ENCODE measurements at places on chromosomes 11 and 22.
A peak's percentile ranks its signal among the peaks of the same experiment; 100 is the strongest.

DNA sequence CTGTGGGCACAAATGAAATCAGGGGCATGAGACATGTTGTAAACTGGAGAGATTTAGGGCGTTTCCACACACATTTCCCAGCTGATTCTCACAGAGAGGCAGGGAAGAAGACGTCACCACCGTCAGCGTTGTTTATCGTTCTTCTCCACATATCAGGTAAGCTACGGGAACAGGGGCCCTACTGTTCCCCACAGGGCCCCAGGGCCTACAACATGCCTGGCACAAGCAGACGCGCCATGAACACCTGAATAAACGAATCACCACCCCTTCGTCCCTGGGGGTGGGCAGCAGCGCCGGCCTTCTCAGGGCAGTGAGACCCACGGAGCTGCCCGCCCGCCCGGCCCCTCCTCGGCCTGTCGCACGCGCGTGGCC, 342 bp downstream of the EFCAB6 start:
- DNase-seq, result no peak

- no peak for DNase-seq
These were observed 9.4 kb downstream of the PIWIL3 start for GRCh38 chr22:24765166-24765565.

GRCh38 chr22:27874185-27874584, 44.9 kb downstream of the PITPNB start:
- no peak for DNase-seq

DNA sequence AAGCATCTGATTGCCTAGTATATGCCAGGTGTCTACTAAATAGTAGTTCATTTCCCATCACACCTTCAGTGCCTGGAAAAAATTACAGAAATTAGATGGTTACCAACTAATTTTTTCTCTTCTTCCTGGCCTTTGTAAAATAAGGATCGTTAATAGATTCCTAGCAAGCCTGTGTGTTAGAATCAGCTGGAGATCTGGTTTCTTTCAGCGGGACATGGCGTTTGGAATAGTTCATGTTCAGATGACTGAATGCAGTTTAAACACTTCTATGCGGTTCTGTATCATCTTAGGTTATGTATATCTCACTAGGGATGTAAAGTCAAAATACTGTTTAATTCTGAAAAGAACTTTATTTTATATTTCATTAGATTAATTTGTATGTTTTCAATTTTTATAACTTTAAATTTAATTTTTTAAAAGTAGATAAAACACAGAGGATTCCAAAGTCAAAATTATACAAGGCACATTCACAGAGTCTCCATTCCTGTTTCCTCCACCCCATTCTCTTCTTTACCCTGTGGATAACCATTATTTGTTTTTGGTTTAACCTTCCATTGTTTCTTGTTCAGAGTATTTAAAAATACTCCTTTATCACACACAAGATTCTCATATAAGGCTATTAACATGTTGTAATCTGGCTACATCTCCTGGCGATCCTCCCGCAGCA, 132.8 kb downstream of the ATXN10 start:
- DNase-seq, result no peak

- DNase-seq, result peak; percentile 7
These were observed 77.7 kb downstream of the LINC01488 start for GRCh38 chr11:69559181-69559580.

DNA sequence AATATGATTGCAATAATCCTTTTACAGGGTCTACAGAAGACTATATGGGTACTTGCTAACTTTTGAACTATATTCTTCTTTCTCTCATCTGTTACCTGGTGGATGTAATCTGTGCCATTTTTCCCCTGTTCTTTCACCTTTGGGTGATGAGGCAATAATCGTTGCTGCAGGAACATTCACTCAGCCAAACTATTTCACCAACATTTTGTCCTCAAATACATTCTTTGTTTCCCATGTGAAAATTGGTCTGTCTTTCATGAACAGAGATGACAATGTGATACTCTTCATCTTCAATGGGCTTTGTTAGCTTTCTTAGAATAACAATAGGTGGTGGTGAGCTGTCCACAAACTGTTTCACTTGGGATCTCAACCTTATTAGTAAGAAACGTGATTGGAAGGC, 52.1 kb upstream of the CAPRIN1 start:
- no peak for DNase-seq

- DNase-seq, result no peak
These were observed 144.5 kb downstream of the CCDC34 start for GRCh38 chr11:27218421-27219038.

DNA sequence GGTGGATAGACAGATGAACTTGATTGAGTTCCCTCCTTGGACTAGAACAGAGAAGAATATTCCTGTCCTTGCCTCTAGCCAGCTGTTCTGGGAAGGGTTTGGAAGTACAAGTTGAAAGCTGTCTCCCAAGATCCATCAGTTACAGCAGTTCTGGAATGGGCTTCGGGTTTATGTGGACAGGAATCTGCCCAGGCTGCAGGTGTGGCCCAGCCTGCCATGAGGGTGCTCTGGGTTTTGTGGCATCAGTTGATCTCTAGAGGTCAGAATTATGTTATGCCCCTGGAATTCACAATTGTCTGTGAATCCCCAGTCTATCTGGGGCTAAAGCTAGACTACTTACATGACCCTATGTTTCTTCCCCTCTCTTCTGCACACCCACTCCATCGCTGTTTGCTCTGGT, 4.9 kb upstream of the MICAL2 start:
- DNase-seq, result no peak

All from ascending aorta (tissue), 2 donors.